ENCODE measurements at places on chromosomes 13 and 19. TPM values are rescaled to one million over a fixed set of nuclear protein-coding genes. Genes with fewer than 3 reads are reported as not detected.

The TYROBP gene
- 201 TPM for total RNA-seq

The MCF2L gene
- 97.6 TPM for total RNA-seq

The FFAR3 gene
- 1.4 TPM for total RNA-seq

The CYP4F2 gene
- total RNA-seq, result not detected

- DNase-seq, result no peak
Measured at GRCh38 chr13:110511509-110512181, 49.9 kb downstream of the RAB20 start.

- DNase-seq, result no peak
Measured at GRCh38 chr13:97780486-97780885, 173.0 kb upstream of the IPO5 start.

DNA sequence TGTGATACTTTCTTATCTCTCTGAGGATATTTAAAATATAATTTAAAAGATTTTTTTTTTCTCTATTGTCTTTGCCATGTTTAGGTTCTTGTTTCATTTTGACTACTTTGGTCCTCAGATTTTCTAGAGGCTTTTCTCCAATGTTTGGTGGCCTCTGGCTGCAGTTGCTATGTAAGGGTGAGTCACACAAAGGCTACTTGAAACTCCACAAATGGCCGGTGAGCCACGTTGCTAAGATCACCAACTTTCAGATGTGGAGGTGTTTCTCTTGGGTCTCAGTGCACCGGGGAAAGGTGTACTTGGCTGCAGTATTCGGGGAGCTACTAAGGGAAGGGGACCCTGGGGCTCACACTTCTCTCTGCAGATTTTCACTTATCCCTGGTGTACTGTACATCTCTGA lies 248.1 kb downstream of the HS6ST3 start:
- DNase-seq, result no peak

GRCh38 chr13:88979465-88980175 lies 1308.4 kb downstream of the SLITRK5 start:
- no peak for DNase-seq

DNA sequence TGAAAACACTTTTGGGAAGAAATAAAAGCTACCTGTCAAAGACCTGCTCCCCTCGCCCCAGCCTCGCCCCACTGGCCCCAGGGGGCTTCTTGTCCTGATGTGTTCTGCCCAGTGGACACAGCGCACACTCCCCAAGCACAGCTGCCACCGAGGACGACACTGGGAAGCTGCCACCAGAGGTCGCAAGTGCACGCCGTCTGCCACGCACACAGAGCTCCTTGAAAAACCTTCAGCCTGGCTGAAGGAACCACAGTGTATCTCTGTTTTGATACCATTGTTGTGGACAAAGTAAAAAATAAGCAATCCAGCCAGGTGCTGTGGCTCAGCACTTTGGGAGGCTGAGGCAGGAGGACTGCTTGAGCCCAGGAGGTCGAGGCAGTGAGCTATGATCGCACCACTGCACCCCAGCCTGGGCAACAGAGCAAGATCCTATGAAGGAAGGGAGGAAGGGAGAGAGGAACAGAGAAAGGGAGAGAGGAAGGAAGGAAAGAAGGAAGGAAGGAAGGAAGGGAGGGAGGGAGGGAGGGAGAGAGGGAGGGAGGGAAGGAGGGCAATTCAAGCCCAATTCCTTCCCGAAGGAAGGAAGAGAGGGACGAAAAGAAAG lies 57.3 kb downstream of the CEBPG start:
- no peak for DNase-seq

DNA sequence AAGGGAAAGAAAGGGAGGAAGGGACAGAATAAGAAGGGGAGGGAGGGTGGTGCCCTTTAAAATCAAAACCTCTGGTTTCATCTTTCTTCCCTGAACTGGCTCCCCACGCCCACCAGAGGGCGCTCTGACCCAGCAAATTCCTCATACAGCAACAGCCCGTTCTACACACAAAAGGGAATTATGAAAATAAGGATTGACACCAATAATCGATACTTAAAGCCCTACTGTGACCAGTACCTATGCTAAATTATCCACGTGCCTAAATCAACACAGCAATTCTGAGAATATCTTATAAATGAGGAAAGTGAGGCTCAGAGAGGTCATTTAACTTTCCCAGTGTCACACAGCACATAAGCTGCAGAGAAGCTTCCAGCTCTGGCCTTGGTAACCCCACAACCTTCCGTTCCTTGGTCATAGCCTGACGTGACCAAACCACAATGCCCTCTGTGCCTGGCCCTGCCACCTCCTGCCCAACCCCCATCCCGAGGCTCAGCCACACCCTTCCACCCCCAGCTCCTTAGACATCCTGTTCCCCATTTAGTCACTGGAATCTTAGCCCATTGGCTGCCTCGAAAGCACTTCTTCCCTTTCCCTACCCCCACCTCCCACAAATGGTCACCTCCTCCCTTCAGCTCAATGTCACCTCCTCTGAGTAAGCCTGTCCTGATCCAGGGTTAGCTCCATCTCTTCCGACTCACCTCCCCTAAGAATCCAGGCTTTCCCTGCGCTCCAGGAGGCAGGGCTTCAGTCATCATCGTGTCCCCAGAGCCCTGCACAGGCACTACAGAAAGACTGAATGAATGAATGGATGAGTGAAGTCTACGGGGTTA lies 34.2 kb upstream of the PNMA8B start:
- no peak for DNase-seq

- DNase-seq, result no peak
Measured at GRCh38 chr13:87954091-87954490, 282.9 kb downstream of the SLITRK5 start.

DNA sequence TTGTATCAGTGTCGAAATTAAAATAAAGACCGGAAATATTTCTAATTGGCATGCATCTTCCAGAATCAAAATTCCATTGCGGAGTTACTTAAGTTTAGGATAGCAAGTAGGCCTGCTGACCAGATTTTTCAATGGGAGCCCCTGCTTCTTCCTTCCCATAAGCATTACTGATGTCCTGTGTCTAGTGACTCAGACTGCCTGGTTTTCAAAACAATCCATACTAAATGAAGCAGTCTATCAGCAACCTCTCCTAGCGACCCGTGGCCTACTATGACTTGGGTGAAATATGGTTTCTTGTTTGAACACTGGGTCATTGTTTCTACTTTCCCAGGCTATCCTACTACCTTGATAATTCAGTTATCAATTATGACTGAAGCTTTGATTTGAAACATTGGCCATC lies 571.6 kb downstream of the TBC1D4 start:
- DNase-seq, result no peak

- DNase-seq, result no peak
Measured at GRCh38 chr13:40120781-40121180, 465.3 kb downstream of the COG6 start.

- DNase-seq, result no peak
Measured at GRCh38 chr13:65555962-65556361, 1674.2 kb downstream of the PCDH9 start.

- DNase-seq, result no peak
Measured at GRCh38 chr13:39417643-39418042, 185.3 kb downstream of the LHFPL6 start.

- no peak for DNase-seq
Measured at GRCh38 chr19:31214086-31214485, 135.2 kb downstream of the TSHZ3 start.

DNA sequence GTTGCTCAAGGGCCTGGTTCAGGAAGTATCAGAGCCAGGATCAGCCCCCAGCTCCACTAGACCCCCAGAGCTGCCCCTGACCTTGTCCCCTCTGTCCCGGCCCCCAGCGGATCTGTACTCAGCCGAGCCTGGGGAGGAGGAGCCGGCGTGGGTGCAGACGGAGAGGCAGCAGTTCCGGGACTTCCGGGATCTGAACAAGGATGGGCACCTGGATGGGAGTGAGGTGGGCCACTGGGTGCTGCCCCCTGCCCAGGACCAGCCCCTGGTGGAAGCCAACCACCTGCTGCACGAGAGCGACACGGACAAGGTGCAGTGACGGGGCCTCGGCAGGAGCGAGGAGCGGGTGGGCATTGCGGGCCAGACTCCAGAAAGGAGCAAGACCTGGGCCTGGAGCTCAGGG lies 14.6 kb downstream of the RCN3 start:
- DNase-seq, result no peak

DNA sequence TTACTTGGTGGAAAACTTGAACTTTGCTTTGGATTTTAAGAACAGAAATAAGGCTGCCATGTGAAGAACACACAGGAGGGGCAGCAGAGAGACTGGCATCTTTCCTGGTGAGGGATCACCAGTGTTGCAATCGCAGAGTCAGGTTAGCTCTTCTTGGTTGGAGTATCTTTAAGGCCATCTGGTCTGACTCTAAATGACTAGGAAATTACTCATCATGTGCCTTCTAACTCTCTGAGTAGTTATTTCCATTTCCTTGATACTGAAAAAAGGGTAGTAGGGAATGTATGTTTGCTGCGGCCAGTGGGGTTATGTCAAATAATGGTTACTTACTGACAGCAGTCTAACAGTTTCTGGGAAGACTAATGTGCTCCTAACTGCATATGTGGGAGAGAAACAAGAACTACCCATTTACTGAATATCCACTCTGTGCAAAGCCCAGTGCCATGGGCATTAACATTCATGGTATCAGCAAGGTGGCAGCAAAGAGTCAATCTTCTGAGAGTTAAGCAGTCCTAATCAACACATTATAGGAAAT lies 122.1 kb downstream of the COG6 start:
- DNase-seq, result no peak

DNA sequence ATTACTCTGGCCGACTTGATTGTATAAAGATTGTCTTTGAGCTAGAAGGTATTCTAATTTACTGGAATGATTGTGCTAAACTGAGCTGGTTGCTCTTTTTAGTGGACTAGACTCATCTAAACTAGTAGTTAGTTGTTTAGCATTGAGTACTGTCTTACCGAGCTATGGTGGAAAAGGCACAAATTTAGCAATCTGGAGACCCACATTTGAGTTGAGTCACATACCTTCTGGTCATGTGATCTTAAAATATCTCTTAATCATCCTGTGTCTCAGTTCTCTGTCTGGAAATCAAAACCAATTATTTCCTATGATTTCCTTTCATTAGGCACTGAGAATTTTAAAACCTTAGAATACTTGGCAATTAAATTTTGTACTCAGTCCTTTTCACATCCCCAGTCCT lies 349.5 kb downstream of the IRS2 start:
- no peak for DNase-seq

- no peak for DNase-seq
Measured at GRCh38 chr13:27379694-27380641, 44.5 kb upstream of the GTF3A start.
